ENCODE measurements at places on chromosomes 7 and 10. TPM values are rescaled to one million over a fixed set of nuclear protein-coding genes. Genes with fewer than 3 reads are reported as not detected.
A peak's percentile ranks its signal among the peaks of the same experiment; 100 is the strongest.

- no peak for DNase-seq
These were observed 126.0 kb upstream of the THSD7A start for GRCh38 chr7:11957956-11958355.

DNA sequence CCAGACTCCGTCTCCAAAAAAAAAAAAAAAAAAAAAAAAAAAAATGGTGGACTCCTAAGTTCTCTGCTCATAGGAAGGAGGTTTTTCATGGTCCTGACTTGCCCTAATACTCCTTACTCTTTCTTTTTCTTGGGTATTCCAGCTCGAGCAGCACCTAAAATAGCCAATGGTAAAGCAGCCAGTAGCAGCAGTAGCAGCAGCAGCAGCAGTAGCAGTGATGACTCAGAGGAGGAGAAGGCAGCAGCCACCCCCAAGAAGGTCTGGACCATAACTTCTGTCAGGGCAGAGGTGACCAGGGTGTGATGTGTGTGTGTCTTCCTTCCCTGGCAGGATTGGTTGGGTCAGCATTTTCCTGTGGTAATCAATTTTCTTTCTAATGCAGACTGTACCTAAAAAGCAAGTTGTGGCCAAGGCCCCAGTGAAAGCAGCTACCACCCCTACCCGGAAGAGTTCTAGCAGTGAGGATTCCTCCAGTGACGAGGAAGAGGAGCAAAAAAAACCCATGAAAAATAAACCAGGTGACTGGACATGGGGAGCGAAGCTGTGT is 6.9 kb downstream of the NOLC1 start:
- DNase-seq = no peak

- DNase-seq = no peak
These were observed 314.6 kb upstream of the POM121L12 start for GRCh38 chr7:52720856-52721255.

DNA sequence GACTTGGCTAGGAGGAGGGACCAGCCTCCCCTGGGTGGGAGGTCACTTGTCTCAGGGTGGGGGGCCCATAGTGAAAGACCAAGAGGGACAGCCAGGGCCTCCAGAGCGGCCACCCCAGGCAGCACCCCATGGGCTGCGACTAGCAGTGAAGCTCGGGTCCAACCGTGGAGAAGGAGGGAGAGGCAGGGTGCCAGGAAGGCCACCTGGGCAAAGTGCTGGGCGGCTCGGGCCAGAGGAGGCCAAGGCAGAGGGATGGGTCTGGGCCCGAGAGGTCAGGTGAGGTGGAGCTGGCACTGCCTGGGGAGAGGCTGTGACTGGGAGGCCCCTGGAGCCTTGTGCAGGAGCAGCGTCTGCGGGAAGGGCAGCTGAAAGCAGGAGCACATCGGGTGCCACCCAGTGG is 41.8 kb downstream of the CLRN3 start:
- DNase-seq = no peak

- no peak for DNase-seq
These were observed 345.1 kb downstream of the ARL4A start for GRCh38 chr7:13032576-13032975.

- DNase-seq = peak; percentile 70
These were observed at the start of gene NPTX2 for GRCh38 chr7:98617051-98617959. Gene NPTX2, plus strand, starts transcription at chr7:98617285. Its CDS starts 177 bp downstream, at chr7:98617462.

GRCh38 chr7:17988141-17988540 is 39.5 kb downstream of the PRPS1L1 start:
- DNase-seq = no peak

SLC18A3 gene
- total RNA-seq = 16.7 TPM

CHRM2 gene
- 0.14 TPM for total RNA-seq

RBM48 gene
- total RNA-seq = 13.6 TPM

DNA sequence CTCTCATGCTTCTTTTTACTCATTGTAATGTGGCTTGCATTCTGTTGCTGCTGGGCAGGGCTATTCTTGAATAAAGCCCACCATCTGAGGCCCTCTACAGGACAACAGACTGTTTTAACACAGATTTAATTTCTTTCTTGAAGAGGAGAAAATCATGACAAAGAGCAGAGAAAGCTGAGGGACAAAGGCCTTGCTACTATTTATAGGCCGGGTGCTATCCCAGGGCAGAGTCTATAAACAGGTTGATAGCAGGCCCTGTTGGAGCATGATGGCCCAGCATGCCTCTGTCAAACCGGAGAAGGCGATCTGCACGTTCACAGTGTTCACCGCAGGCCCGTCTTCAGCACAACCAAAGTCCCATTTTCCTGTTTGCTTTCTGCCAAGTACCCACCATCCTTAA is 3.0 kb downstream of the VIPR2 start:
- no peak for DNase-seq

TDRD1 gene
- not detected for total RNA-seq

SLC26A3 gene
- not detected for total RNA-seq

GRCh38 chr7:4964506-4964905 is 5.5 kb upstream of the MMD2 start:
- no peak for DNase-seq

EFCAB10 gene
- 0.70 TPM for total RNA-seq

- no peak for DNase-seq
These were observed 18.4 kb upstream of the BET1 start for GRCh38 chr7:94022550-94022949.
